ENCODE measurements at places on chromosomes 2 and 18.

DNA sequence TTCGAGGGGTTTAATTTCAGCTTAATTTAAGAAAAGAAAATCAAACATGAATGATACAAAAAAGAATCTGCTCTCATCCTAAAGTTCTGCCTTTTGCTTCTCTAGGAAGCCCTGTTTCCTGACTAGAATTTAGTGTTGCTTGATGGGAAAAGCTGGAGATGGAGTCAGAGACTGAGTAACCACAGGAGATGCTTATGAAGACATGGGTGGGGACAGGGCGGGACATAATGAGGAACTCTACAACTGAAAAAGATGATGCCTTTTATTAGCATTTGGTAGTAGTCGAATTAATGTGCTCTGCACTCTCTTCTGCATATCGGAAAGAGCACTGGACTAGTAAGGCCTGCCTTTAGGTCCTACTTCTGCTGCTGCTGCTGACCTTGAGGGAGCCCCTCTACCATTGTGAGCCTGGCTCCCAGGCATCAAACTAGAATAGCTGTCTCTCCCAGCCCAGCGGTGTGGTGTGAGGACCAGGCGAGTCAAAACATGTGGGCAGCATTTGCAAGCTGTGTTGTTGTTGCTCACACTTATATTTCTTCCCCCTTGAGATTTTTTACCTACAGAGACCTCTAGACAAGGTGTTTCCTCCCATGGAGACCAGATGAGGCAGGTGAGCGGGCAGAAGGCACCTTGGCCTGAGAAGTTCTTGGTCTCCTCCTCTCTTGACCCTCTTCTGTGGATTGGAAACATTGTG lies 61.5 kb downstream of the INPP4A start:
- no peak for DNase-seq

- DNase-seq = no peak
Observed at GRCh38 chr2:225842939-225843338, 443.4 kb downstream of the NYAP2 start.

- DNase-seq = no peak
Observed at GRCh38 chr18:25704494-25704893, 352.5 kb upstream of the ZNF521 start.

DNA sequence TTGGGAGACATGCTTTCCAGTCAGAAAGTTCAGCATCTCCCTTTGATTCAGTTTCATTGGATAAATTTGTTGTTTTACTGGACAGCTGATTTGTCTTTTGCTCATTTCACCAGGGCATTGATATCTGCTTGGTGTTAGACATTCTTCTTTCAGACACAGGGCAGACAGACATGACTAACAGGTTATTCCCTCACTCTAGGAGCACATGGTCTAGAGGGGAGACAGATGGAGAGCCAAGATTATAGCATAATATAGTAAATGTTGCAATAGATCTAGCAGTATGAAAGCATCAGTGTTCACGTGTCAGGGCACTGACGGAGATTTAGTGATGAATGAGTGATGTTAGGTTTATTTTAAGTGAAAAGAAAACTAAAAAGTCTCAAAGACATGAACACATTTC lies 187.0 kb upstream of the CYRIA start:
- no peak for DNase-seq

DNA sequence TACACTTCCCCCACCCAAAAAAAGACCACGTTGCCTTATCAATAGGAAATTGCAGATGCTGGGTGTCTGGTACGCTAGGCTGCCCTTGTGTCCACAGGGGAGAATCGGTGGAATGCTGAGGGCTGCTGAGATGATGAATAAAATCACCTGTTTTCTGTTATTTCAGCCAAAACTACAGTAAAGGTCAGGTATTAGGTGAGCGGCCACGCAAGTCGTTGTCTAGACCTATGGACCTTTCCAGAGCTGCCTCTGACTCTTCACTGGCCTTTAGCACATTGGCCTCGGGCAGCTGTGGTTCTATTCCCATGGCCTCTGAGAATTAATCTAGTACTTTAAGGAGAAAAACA lies 89.6 kb downstream of the MTCL1 start:
- no peak for DNase-seq

DNA sequence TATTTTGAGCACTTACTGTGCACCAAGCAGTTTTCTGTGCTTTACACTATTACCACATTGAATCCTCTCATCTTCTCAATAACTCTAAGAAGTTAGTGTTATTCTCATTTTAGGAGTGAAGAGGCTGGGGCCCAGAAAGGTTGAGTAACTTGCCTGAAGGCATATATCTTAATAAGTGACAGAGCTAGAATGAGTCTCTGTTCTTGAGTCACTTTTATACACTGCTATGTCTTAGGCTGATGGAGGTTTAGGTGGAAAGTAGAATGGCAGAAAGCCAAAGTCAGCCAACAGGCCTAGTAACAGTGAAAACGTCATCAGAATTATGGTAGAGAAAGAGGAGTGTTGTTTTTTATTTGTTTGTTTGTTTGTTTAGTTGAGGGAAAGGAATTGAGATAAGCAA lies 27.9 kb upstream of the RPE start:
- no peak for DNase-seq

DNA sequence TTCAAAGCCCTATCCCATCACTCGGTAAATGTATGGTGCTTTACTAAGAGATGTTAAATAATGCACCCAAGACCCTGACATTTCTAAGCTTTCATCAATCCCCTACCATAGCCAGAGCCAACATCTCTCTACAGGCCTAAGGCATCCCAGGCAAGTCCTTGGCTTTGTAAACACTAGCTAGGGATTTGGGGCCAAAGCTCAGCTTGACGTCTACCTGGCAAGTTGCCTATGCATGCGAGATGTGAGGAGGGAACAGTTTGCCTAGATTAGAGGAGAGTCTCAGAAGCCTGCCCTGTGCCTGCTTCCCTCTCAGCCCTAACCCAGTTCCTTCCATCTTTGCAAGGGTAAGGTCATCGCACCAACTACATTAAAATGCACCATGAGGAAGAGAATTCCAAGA lies 221.5 kb upstream of the NCKAP5 start:
- DNase-seq = no peak

GRCh38 chr2:237530472-237531433 lies 35.6 kb upstream of the PRLH start:
- no peak for DNase-seq

- no peak for DNase-seq
Observed at GRCh38 chr18:31486165-31486564, 11.8 kb upstream of the DSG2 start.
